ENCODE measurements at places on chromosomes 3 and 15.

DNA sequence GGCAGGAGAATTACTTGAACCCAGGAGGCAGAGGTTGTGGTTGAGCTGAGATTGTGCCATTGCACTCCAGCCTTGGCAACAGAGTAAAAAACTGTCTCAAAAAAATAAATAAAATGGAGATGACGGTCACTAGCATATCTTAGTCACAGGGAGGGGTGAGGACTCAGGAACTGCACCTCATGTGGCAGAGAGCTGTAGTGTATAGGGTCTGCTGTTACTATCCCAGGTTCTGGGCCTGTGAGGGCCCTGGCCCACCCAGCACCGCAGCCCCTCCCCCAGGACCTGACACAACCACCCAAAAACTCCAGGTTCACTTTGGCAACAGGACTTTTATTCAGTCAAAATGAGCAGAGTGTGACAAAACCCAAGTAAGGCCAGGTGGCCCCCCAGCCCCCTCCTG lies 22.3 kb downstream of the RNU5B-1 start:
- no peak for DNase-seq

GRCh38 chr15:60299452-60300047 lies 98.2 kb downstream of the ANXA2 start:
- no peak for DNase-seq

- DNase-seq, result no peak
These were observed 183.3 kb upstream of the DCBLD2 start for GRCh38 chr3:99084826-99085225.

GRCh38 chr15:77181305-77182074 lies 110.6 kb upstream of the TSPAN3 start:
- peak; percentile 56 for DNase-seq

- DNase-seq, result no peak
These were observed 84.7 kb upstream of the GOLGA8J start for GRCh38 chr15:29998033-29998432.

GRCh38 chr15:73233623-73234022 lies 135.1 kb downstream of the HCN4 start:
- no peak for DNase-seq

DNA sequence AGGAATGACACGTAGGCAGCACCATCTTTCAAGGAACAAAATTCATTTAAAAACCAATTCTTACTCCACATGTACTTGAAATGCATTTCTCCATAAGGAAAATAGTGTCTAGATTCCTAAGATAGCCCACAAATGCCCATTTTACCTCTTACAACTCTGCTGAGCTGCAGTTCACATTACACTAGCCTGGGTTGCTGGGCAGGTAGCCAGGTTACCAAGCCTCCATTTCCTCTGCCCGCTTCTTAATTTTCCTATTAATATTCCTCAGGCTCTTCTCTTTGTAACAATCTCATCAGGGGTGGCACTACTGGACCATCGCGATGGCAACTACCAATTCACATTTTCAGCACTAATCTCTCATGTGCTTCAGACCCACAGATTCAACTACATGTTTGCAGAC lies 10.8 kb downstream of the ATP13A3 start:
- no peak for DNase-seq

- no peak for DNase-seq
These were observed 43.8 kb downstream of the WWTR1 start for GRCh38 chr3:149613988-149614387.

GRCh38 chr3:138348754-138349739 lies 668 bp downstream of the MRAS start:
- peak; percentile 17 for DNase-seq

GRCh38 chr15:27679731-27680471 lies 419.2 kb downstream of the OCA2 start:
- DNase-seq, result no peak

DNA sequence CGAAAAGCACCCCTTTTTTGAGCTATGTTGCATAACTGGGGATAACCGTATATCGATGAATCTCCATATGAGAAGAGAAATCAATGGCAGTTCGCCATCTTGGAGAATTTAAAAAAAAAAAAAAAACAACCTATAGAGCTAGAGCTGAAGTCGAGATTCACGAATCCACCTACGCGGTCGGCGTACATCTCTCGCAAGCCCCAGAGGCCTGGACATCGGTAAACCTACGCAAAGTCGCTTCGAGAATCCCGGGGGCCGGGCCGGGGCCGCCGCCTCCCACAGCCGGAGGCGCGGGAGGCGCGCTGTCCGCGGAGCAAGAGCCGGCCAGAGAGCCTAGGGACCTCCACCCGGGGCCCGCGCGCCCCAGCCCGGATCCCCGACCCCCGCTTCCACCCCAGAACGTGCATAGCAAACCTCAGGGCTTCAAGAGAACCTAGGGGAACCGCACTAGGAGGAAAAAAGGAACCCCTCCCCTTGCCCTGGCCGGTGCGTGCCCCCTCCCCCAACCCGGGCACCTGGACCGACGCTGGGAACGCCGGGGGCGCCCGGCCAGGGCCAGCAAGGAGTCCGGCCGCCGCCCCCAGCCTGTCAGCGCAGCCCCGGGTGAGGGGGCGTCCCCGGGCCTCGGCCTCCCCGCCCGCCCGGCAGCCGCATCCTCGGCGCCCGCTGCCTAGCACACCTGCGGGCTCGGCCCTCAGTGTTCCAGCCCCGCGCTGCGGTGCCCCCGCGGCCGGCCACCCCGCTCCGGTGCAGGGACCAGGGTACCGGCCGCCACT lies 567 bp downstream of the PFN2 start:
- DNase-seq, result peak; percentile 55
